ENCODE measurements at places on chromosomes 7 and 10. TPM values are rescaled to one million over a fixed set of nuclear protein-coding genes. Genes with fewer than 3 reads are reported as not detected.

DNA sequence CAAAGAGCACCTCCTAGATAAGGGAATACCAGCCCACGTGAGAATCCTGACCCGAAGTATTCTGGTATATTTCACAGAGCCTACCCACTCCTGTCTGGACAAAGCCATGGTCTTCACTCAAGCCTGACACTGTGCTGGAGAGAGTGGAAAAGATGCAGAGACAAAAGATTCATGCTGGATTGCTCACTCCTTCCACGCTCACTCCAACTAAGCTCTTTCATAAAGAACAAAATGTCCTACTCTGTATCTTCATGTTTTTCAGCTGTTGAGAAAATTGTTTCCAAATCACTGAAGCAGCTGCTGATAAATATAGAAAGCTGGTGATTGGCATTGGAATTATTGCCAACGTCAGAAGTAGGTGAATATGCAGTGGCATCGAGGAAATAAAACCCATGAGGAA is 106.0 kb downstream of the ABLIM1 start:
- H3K4me3 ChIP-seq = no peak overlapping the region
- H3K27ac ChIP-seq = peak overlapping the region; percentile 9
- peaks cover 13% of the 10 kb centered on the region for H3K4me1 ChIP-seq
- H3K27me3 ChIP-seq = no peaks in the 10 kb centered on the region
- DNase-seq = no peak

- H3K4me1 ChIP-seq = peaks cover 47% of the 10 kb centered on the region
- no peak for DNase-seq
- H3K27me3 ChIP-seq = no peaks in the 10 kb centered on the region
- H3K27ac ChIP-seq = peak overlapping the region; percentile 100
These were observed 2.6 kb upstream of the KAT6B start for GRCh38 chr10:74823791-74824183.

- DNase-seq = no peak
- H3K4me1 ChIP-seq = no peaks in the 10 kb centered on the region
- no peak overlapping the region for H3K27ac ChIP-seq
- H3K4me3 ChIP-seq = no peak overlapping the region
- H3K36me3 ChIP-seq = no peaks in the 10 kb centered on the region
- no peaks in the 10 kb centered on the region for H3K27me3 ChIP-seq
These were observed 24.3 kb downstream of the PTPN12 start for GRCh38 chr7:77561352-77561751.

- H3K27me3 ChIP-seq = no peaks in the 10 kb centered on the region
- no peaks in the 10 kb centered on the region for H3K4me1 ChIP-seq
- H3K36me3 ChIP-seq = no peaks in the 10 kb centered on the region
- H3K4me3 ChIP-seq = no peak overlapping the region
These were observed 173.6 kb downstream of the PTPRN2 start for GRCh38 chr7:158414002-158414401.

DNA sequence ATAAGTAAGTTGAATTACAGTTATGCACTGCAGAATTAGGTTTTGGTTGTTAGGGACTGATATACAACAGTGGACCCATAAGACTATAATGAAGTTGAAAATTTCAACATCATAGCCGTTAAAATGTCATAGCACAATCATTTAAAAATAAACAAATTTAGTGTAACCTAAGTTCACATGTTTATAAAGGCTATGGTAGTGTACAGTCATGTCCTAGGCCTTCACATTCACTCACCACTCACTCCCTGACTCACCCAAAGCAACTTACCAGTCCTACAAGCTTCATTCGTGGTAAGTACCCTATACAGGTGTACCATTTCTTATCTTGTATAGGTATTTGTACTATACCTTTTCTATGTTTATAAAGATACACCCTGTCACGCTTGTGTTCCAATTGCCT is 113.7 kb downstream of the RAB11FIP2 start:
- no peaks in the 10 kb centered on the region for H3K4me1 ChIP-seq
- no peak for DNase-seq
- no peaks in the 10 kb centered on the region for H3K36me3 ChIP-seq
- no peak overlapping the region for H3K4me3 ChIP-seq
- H3K27me3 ChIP-seq = no peaks in the 10 kb centered on the region

The ANKRD1 gene
- not detected for total RNA-seq

DNA sequence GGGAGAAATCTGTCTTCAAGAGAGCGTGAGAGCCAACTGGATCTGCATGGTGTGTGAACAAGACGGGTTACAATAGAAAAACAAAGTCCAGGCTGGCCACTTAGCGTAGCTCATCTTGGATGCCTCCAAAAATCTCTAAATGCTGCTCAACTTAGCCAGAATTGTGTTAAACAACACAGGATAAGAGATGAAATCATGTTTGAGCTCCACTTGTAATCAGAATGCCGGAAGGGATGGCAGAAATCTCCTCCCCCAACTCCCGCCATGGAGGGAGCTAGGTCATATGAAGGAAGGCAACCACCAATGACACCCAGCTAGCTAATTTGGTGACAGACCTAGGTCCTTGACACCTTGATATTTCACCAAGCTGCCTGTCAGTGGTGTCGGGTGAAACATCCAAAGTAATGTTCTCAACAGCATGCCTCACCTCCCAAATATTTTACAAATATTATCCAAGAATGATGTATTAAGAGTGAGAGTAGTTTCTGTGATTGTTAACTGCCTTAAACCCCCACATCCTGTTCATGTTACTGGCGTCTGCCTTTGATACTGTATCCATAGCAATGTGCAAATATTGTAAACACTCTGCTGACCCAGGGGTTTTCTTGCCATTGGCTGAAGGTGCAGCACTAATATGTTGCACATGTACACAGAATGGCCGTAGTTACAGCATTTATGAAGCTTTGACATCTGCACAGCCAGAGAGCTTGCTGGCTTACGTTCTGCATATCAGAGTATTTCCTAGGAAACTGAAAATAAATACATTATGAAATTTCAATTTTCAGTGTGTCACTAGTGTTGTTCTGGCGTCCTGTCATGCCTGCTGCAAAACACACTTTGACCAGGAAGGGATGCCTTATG is 25.8 kb downstream of the TMEM254 start:
- no peaks in the 10 kb centered on the region for H3K4me1 ChIP-seq
- no peak overlapping the region for H3K27ac ChIP-seq
- no peaks in the 10 kb centered on the region for H3K36me3 ChIP-seq
- H3K4me3 ChIP-seq = no peak overlapping the region
- H3K27me3 ChIP-seq = no peaks in the 10 kb centered on the region

GRCh38 chr10:6570893-6571292 is 9.2 kb downstream of the PRKCQ start:
- H3K4me1 ChIP-seq = no peaks in the 10 kb centered on the region
- peaks cover 4% of the 10 kb centered on the region for H3K27me3 ChIP-seq
- H3K4me3 ChIP-seq = no peak overlapping the region
